ENCODE measurements at places on chromosomes 2 and 18. TPM values are rescaled to one million over a fixed set of nuclear protein-coding genes. Genes with fewer than 3 reads are reported as not detected.

Gene CEP68
- 36.8 TPM for total RNA-seq

Gene TET3
- total RNA-seq, result 6.4 TPM

Gene CD226
- total RNA-seq, result 0.16 TPM

Gene SERPINB7
- 4.5 TPM for total RNA-seq

Gene ALPP
- total RNA-seq, result not detected

Gene GAL3ST2
- 0.47 TPM for total RNA-seq

Gene EPC2
- 20.6 TPM for total RNA-seq

Gene TPGS2
- total RNA-seq, result 120 TPM

Gene LRATD1
- total RNA-seq, result 3.0 TPM

Gene FARSB
- total RNA-seq, result 34.3 TPM

Data from myocyte (in vitro differentiated cells).